Fibroblast of skin of left quadriceps (primary cell): ENCODE measurements at places on chromosomes 4 and X.

GRCh38 chr4:80538276-80538926 lies 202.9 kb downstream of the CFAP299 start:
- DNase-seq, result no peak

DNA sequence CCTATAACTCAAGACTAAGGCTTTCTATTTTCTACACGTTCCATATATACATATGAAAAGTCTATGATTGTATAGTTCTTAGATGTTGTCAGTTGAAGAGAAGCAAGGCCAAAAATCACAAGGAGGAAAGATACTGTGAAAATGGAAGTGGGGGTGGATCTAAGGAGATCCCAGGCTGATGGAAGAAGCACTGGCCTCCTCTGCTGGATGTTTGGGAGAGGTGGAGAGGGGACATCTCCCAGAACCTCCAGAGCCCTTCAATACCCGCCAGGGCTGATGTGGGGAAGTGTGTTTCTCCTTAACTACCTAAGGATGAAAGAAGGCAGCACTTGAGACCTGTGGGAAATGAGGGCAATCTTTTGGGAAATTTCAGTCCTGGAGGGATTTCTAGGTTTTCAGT lies 67.4 kb downstream of the RASGEF1B start:
- DNase-seq, result no peak

DNA sequence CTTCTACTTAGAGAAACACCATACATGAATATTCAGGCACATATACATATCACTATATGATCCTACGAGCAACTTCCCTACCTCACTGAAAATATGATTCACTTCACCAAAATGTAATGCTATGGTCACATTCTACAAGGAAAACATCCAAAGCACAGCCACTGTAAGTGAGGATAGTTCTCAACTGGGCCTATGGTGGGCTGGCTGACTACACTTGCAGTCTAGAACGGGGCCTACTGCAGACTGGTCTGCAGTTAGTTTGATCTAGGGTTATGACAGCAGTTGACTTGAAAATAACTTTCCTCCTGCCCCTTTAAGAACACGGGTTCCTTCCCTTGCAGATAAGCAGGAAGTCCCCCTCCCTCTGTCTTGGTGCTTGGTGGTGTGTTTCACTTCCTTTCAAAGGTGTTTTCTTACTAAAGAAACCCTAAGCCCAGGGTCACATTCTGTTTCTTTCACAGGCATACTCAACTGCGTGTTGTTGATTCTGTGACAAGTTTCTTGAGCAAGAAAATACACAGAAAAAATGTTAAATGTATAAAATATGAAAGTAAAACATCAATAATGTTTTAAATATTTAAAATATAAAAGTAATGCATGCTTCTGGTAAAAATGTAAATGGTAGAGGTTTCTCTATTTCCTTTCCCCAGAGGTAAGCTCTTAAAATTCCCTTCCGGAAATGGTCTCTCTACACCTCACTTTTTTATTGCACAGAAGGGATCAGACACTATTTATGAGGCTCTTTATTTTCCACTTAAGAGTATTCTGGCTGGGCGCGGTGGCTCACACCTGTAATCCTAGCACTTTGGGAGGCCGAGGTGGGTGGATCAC lies 18.0 kb upstream of the TMSB4X start:
- no peak for DNase-seq

DNA sequence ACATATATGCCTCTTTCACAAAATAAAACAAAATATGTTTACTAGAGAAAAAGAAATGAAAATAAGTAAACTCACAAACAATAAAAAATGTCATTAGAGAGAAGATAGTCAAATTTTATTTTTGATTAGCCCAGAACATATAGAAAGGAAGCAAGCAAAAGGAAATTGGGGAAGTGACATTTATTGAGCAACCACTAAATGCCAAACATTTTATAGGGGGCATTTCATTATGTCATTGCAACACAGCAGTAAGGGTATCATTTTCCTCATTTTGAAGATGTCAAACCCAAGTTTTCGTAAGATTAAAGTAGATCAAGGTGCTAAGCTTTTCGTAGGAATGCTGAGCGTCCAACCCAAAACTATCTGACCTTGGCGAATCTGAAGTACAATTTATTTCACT lies 1331.5 kb upstream of the PABPC4L start:
- no peak for DNase-seq

GRCh38 chr4:41661442-41662076 lies 87.0 kb downstream of the PHOX2B start:
- peak; percentile 21 for DNase-seq

- DNase-seq, result no peak
These were observed 1.4 kb upstream of the EMCN start for GRCh38 chr4:100519205-100519604.

DNA sequence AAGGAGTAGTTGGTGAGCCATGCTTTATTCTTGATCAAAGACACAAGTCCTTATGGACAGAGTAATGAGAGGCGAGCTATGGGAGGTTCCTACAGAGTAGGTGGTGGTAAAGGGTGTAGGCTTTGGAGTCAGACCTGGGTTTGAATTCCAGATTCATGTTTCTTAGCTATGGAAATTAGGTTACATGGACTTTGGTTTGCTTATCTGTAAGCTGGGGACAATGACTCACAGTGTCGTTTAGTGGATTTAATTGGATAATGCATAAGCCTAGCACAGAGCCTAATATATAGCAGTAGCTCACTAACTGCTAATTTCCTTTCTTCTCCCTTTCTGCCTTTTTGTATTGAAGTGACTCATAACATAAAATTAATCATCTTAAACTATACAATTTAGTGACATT lies 5.0 kb upstream of the TRPC5 start:
- no peak for DNase-seq
